Stimulated activated CD4-positive, alpha-beta T cell treated with anti-CD3 and anti-CD28 coated beads, Interleukin-1b, Interleukin-23, amount 100 ng/mL, for 48 hours (primary cell): ENCODE measurements at places on chromosomes 13 and 19.

DNA sequence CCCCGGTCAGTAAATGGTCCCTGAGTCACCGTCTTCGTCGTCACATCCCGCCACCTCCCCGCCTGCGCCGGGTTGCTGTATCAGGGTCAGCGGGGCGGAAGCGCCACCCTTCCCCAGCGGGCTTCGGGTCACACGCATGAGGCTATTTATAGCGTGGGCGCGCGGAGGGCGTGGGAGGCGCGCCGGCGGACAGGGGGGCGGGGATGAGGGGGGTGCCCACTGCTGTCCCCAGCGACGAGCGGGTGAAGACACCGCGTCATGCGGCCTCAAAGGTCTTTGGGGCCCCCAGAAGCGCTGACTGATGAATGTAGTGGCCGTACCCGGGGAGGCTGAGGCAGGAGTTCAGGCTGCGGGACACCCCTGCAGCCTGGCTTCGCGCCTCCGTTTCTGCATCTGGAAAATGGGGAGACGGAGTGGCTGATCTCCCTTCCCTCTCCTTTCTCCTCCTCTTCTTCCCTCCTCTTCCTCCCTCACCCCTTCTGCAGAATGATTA, 7.9 kb downstream of the UNC13A start:
- DNase-seq = peak; percentile 41

- DNase-seq = no peak
These were observed 13.5 kb upstream of the PRR19 start for GRCh38 chr19:42288387-42288786.

- DNase-seq = peak; percentile 63
These were observed 22.8 kb downstream of the SYDE1 start for GRCh38 chr19:15129856-15130585.

- DNase-seq = no peak
These were observed 545 bp upstream of the ISYNA1 start for GRCh38 chr19:18438331-18439024.

- DNase-seq = no peak
These were observed 94.7 kb upstream of the GJB6 start for GRCh38 chr13:20326809-20327208.

GRCh38 chr13:74136084-74136658, 2.0 kb upstream of the KLF12 start:
- DNase-seq = peak; percentile 26

DNA sequence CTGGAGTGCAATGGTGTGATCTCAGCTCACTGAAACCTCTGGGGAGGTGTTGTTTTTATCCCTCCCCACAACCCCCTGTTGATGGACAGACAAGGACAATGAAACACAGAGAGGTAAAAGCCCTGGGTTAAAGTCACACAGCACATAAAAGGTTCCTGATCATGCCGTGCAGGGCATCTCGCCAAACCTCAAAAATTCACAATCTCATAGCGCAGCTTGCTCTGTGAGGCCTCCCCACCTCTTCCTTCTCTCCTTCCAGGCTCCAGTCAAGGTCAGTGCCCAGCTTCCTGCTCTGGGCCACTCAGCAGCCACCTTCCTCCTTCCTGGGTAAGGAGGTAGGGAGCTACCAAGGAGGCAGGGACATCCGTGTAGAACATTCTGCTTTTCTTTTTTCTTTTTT, 2.3 kb downstream of the FUT2 start:
- DNase-seq = no peak

- peak; percentile 78 for DNase-seq
These were observed at the start of gene ZNF541 for GRCh38 chr19:47573071-47574026. TSS of gene ZNF541 (minus strand) at chr19:47573148. CDS start at chr19:47555856, 17,292 bp downstream.

DNA sequence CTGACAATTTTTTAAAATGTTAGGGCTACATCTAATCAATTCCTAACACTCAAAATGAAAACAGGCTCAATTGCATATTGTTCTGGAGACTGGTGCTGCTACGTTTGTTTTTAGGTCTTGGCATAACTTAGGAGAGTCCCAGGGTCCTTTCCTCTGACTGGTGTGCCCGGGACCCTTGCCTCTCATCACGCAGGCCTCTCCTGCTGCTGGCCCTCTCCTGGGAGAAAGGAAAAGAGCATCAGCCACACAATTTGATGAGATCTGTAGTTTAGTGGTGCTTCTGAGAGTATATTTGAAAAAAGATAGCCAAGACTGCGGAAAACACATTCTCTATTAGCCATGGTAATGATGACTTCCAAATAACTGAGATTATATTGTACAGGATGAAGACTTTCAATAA, 380.0 kb downstream of the KLF12 start:
- DNase-seq = no peak

GRCh38 chr19:42272535-42272897, 3.5 kb downstream of the CIC start:
- DNase-seq = no peak

DNA sequence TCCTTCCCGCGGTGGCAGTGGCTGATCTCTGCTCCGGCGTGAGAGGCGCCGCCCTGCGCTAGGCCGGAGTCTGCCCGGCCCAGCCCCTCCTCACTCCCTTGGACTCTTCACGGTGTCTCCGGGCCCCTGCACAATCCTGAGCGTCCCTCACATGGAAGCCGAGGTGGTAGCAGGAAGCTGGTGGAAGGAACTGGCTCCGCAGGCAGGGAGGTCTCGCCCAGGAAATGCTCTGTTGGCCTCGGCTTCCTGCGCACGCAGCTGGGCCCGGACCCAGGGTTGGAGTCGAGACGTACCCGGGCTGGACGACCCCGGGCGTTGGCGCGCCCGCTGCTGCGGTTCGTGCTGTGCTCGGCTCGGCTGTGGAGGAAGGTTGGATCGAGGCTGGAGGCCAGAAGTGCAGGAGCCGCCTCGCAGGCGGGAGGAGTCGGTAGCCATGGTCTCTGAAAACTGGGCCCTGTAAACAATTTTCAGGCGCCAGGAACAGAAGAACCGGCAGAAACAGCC, 46.3 kb downstream of the ZNF724 start:
- no peak for DNase-seq

DNA sequence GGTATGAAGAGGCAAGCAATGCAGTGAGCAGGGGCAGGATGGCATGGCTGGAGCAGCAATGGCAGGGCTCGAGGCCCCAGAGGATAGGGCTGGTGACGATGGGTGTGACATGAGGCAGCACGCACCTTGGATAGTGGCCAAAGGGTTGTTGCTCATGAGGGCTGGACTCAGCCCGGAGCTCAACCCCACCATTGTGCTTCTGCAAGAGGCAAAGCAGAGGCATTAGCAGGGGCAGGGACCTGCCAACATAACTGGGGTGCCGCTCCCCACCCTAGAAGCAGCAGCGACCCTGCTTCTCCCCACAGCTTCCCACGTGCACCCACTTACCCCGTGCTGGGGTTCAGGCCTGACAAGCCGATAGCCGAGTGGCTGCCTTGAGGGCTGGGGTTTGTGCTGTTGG, 15.8 kb downstream of the ZNF574 start:
- DNase-seq = no peak

GRCh38 chr19:18895824-18896341, at the start of gene CERS1:
TSS of gene CERS1 (minus strand) at chr19:18896158. CDS start at chr19:18896072, 86 bp downstream.
- DNase-seq = no peak

DNA sequence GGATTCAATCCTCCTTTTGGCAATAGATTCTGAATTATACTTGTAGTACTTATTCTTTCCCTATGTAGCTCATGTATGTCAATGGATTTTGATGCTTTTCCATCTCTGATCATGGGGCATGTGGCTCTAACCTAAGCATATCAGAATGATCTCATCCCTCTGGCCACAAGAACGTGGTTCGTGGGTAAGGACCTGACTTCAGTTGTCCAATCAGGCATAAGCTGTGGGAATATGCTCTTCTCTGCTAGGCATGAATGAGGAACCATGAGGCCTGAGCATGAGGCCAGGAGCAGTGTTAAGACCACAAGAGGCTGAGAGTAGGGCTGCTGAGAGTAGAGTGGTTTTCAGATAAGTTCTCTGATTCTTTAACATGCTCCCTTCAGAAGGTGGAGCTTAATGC, 292.4 kb upstream of the TSHZ3 start:
- no peak for DNase-seq

GRCh38 chr13:65035302-65035701, 2194.8 kb downstream of the PCDH9 start:
- DNase-seq = no peak

DNA sequence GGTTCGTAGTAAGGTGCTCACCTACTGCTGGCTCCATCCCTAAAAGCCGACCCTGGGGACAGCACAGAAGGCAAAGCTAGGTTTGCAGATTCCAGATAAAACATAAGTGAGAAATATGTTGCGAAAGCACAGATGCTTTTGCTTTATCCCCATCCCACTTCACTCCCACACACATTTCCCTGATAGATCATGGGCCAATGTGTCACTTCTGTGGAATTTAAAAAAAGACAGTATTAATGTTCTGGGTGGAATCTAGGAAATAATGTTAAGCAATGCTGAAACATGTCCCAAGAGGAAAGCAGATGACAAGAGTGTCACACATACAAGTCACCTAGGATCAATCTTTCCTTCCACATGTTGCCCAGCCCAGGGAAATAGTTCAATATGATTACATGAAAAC, 661.0 kb upstream of the MIR17HG start:
- DNase-seq = no peak

DNA sequence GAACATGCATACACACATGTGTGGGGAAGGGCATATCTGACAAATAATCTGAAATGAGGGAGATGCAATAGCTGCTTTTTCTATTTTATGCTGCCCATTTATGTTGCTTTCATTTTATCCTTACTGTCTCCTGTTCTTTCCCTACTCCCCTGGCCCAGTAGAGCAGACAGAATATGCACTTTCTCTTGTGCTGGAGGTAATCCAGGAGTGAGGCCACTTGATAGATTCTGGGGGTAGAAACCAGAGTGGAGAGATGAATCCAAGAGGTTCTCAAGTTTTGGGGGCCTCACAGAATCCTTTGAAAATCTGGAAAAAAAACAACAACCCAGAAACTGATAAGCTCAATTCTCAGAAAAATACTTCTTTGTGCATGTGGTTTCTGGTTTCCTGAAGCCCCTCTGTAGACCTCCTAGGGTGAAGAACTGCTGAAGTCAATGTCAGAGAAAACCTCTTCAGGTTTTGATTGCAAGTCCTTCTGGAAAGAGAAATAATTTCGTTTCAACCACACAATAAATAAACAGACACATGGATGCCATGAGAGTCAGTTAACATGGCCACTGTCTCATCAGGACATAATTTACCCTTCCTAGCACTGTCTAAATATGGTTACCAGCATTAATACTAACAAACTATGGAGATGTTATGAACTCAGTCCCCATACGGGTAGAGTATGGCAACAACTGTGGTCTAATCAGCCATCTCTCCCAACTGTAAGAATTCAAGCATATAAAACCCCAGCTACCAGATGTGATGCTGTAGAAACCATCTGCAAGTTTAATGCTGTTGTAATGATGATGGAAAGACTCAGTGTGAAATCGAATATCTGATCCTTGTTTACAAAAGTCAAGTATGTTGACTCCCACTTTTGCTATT, 355.6 kb downstream of the SLC7A1 start:
- no peak for DNase-seq

DNA sequence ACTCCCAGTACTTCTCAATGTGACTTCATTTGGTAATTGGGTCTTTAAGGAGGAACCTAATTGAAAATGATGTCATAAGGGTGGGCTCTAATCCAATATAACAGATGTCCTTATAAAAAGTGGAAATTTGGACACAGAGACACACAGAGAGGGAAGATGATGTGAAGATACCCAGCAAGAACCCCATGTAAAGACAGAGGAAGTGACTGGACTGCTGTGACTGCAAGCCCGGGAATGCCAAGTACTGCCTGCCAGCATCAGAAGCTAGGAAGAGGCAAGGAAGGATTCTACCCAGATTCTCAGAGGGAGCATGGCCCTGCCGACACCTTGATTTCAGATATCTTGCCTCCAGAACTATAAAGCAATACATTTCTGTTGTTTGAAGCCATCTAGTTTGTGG, 239.3 kb downstream of the KCTD12 start:
- no peak for DNase-seq

- no peak for DNase-seq
These were observed 36.7 kb downstream of the DNAJC3 start for GRCh38 chr13:95713651-95714050.

DNA sequence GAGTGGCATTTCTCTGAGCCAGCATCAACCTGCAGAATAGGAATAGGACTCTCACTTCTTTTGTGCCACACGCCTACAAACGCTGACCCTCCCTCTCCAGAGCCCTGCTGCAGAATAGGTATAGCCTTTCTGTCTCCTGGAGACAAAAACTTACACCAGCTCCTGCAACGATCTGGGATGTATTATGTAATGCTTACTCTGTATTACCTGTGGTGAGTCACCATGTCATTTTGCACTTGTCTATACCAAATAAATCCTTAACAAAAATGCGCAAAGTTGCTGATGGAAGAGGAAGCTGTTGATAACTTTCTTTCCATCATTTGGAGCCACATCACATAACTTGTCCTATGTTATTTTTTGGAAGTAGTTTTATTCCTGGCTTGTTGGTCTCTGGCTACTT, 155.8 kb upstream of the FNDC3A start:
- DNase-seq = no peak

DNA sequence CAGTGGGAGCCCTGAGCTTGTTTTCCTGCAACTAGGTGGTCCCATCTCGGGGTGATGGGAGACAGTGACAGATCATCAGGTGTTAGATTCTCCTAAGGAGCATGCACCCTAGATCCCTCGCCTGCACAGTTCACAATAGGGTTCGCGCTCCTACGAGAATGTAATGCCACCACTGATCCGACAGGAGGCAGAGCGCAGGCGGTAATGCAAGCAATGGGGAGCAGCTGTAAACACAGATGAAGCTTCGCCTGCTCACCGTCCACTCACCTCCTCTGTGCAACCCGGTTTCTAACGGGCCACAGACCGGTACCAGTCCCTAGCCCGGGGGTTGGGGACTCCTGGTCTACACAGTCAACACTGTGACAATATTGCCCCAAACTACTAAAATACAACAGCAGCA, 38.8 kb downstream of the CARD8 start:
- no peak for DNase-seq

GRCh38 chr19:43789029-43789428, 8.3 kb upstream of the KCNN4 start:
- DNase-seq = no peak

DNA sequence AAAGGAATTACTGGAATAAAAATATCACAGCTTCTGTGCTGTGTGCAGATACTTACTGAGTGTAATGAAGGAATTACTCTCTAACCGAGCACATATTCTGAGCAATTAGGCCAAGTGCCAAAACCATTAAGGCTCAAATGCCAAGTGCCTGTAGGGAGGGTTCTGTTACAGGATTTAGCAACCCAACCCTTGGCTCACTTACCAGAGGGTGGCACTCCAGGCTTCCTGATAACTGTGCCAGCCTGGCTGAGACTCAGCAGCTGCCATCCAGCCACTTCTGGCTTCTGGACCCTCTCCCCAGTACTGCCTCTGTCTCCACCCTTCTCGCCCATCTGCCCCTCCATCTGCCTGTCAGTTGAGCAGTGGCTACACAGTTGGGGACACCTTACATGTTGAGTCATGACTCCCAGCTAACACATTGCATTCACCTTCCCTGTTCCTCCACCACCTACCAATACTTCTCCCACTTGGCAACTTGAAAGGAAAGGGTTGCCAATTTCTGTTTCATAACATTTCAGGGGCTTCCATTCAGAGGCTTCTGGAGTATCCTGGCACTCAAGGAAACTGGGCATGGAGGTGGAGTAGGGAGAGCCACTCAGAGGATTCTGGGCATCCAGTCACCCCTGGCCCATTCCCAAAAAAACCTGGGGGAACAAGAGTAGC, 110.5 kb downstream of the COG6 start:
- peak; percentile 35 for DNase-seq

GRCh38 chr13:41491436-41491835, 34.1 kb downstream of the RGCC start:
- DNase-seq = no peak

- DNase-seq = no peak
These were observed 9.3 kb downstream of the ZNF780A start for GRCh38 chr19:40081411-40081810.

GRCh38 chr13:72505376-72505775, 222.1 kb downstream of the MZT1 start:
- DNase-seq = no peak
